Retina (tissue), 1 donor: ENCODE measurements at places on chromosomes 4 and X.

GRCh38 chrX:7269991-7270390 lies 122.0 kb upstream of the PUDP start:
- no peak for DNase-seq

- peak; percentile 11 for DNase-seq
Measured at GRCh38 chr4:63563288-63564014, 845.8 kb downstream of the TECRL start.

DNA sequence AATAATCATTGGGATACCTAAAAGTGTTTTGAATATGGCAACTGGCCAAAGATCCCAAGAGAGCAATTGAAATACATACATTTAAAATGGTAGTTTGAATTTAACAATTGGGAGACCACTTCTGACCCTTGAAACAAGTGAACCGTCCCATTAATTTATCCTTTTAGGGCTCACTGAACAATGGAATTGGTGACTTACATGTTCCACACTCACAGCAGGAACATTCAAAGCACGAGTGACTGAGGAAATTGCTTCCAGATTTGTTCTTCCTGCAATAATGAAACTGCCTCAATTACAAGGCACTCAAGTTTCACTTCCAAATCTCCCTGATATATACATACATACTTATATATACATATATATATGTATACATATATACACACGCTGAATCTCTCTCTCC lies 20.6 kb downstream of the SLC39A8 start:
- no peak for DNase-seq

- DNase-seq, result no peak
Measured at GRCh38 chr4:54482529-54483200, 175.1 kb upstream of the KIT start.

DNA sequence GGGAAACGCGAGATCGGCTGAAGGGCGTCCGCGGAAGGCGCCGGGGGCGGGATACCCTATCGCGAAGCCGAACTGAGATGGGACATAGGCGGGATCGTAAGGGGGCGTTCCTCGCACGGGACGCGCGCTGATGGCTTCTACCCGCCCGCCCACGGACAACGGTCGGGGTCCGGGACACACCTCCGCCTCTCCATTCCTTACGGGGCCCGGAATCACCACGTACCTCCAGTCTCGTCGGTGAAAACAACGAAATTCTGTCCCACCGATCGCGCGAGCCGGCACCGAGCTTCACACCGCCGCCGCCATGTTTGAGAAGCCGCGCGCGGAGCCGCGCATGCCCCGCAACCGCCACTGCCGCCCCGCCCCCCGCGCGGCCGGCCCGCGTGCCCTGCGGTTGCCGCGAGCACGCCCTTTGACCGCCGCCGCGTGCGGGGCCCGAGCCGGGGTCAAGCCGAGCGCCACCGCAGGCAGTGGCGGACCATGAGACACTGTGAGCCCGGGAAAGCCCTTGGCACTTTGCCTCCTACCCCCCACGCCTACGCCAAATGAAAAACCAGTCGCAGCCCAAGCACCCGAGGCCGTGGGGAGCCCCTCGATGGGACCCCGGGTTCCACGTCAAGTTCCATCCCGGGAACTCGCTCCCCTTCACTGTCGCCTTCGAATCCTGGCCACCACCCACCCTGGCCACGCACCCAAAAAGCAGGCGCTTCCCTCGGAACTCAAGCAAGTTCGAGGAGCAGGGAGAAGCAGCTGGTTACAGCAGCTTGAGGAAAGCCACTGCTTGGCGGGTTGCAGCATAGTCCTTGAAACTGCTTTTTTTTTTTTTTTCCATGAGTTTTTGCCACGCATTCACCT lies at the start of gene SCML2:
Gene SCML2 (minus strand): TSS at position 320 of the 855 bp plus-strand sequence. CDS start 20,617 bp downstream, outside the sequence.
- DNase-seq, result peak; percentile 78

- DNase-seq, result peak; percentile 90
Measured at GRCh38 chr4:141132072-141132708, 1.1 kb downstream of the RNF150 start.

DNA sequence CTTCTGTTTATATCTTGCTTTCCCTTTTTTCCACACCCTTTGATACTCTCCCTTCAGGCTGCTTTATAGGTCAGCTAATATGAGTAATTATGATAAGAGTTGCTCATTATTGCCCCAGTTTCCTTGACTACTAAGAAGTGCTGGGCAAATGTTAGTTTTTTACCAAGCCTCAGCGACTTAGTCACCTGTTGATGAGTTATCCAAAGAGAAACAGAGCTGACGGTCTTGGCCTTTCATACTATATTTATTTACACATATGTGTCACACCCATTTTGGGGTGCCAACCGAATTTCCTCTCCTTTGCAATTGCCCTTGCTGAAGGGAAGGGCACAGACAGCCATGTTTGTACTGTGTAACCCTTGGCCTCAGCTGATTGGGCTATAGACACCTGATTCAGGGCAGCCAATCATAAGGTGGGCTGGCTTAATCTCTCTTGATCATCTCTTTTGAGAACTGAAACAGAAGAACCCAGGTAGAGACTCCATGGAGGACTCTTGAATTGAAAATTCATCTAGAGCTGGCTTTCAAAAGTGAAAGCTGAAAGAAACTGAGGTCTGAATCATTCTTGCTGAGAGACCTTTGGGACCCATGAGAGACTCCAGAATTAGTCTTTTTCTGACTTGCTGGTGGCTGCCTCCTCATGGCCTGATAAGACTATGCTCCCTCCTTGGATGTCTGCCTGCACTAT lies 111.7 kb upstream of the RPS6KA3 start:
- DNase-seq, result no peak

DNA sequence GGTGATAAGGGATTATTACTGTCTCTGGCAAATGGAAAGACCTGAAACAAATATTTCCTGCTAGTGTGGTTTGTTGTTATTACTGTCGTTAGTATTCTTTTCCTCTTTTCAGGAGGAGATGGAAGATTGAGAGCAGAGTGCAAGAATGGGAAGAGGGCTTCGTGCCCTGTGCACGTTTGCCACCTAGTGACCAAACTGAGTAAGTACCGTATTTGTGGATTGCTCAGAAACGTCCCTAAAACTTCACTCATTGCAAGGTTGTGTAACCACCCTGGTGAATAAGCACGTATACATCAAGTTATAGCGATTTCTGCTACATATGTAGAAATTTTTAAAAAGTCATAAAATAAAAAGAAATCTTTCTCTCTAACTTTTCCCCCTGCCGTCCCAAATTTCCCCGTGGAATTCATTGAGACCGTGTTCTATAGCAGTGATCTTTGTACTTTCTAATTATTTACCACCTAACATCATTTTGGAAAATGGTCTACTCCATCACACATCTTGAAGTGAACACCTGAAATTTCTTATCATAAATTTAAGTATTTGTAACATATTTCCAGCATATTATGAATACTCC lies 24.3 kb downstream of the LINC00632 start:
- DNase-seq, result peak; percentile 42

- peak; percentile 23 for DNase-seq
Measured at GRCh38 chr4:87974856-87975462, 555 bp upstream of the SPP1 start.

- no peak for DNase-seq
Measured at GRCh38 chr4:102259702-102260101, 85.6 kb downstream of the SLC39A8 start.

- DNase-seq, result no peak
Measured at GRCh38 chrX:66015152-66015831, 24.6 kb downstream of the VSIG4 start.

GRCh38 chr4:105840426-105841174 lies 54.7 kb upstream of the NPNT start:
- DNase-seq, result no peak

DNA sequence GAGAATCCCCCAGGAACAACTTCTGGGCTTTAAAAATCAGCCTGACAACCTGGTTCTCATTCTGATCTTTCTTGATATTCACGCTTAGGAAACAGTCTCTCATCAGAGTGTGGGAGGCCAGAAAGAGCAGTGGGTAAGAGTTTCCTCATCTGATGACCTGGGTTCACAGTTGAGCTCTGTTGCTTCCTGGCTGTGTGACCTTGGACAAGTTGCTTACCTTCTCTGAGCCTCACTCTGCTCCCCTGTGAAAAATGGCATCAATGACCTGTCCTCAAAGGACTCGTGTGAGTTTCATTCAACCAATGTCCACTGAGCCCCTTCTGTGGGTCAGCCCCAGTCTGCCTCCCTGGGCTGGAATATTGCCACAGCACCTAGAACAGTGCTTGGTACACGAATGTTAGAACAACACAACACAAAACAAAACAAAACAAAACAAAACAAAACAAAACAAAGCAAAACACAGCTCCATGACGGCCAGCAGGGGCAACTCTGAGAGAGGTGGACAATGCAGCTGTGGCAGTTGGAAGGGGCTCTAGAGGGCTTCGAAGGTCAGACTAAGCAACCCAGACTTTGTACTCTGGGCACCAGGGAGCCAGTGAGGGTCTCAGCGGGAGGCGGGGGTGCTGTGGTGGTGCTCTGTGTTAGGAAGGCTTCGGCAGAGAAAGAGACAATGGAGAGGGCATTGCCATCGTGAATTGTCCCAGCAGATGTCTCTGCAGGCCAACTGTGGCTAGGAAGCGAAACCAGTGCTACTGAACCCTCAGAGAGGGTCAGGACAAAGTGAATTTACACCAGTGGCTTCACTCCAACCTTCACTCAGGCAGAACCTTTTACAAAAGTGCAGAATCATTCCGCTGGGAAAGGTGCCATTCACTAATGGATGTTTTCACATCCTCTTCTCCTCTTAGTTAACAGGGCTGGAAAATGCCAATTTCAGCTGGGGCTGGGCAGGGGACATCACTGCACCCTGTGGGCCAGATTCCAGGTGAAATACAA lies 14.3 kb upstream of the C4orf50 start:
- DNase-seq, result no peak

- DNase-seq, result no peak
Measured at GRCh38 chrX:2501559-2502102, 855 bp upstream of the DHRSX start.

GRCh38 chrX:15221321-15221720 lies 48.6 kb downstream of the ASB9 start:
- DNase-seq, result no peak

GRCh38 chr4:21656832-21657231 lies 291.7 kb downstream of the KCNIP4 start:
- no peak for DNase-seq

GRCh38 chr4:186940476-186940875 lies 216.8 kb upstream of the FAT1 start:
- DNase-seq, result no peak

GRCh38 chrX:149346306-149346705 lies 158.8 kb downstream of the IDS start:
- DNase-seq, result no peak

GRCh38 chr4:1226598-1226997 lies 22.3 kb downstream of the CTBP1 start:
- DNase-seq, result no peak

- no peak for DNase-seq
Measured at GRCh38 chr4:39614487-39615162, 24.0 kb downstream of the SMIM14 start.

GRCh38 chr4:15438939-15439524 lies 11.2 kb downstream of the C1QTNF7 start:
- DNase-seq, result no peak

DNA sequence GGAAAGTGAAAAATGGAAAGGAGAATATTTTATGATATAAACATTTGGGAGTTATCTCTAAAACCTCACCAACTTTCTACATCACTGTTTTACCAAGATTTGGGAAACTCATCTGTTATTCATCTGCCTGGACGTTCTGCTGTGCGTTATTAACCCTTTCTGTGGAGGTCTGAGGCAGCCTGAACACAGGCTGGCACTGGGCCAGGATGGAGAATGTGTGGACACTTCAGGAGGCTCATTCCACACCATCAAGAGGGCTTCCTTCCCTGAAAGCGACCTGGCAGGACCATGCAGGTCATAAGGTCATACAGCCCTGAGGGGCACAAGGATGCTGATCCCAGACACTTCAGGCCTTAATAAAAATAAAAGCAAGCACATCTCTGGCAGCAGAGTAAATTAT lies 31.2 kb upstream of the TMEM184C start:
- no peak for DNase-seq

GRCh38 chr4:139419388-139419914 lies 34.5 kb upstream of the RAB33B start:
- DNase-seq, result no peak

DNA sequence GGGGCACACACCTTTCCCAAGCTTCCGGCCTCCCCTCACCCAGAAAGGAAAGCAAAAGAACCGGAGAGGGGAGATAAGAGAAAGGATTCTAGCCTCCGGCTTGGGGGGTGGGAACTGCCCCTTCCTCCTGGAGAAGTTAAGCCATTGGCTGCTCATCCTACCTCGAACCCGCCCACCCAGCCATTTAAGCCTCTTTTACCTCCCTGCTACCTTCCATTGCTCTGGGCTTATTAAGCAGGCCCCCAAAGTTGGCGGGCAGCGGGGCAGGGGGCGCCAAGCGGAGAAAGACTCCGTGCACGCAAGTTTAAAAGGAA lies 2.3 kb downstream of the MAML3 start:
- DNase-seq, result peak; percentile 96

DNA sequence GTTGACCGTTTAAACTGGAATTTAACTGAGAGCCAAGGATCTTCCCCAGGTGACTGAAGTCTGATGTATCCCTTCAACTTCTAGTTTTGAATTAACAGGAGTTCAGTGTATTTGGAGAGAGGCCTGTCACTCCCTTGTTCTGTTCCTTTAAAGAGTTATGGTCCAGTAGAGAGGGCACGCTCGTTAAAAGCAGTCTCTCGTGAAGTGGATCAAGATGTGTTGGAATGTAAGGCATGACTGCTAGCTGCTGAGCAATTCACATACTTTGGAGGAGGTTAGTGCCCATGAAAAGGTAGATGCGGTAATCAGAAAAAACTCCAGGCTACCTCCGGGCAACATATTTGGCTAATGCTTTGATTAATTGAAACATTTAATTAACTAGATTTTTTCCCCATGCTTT lies 65.7 kb downstream of the SHROOM2 start:
- DNase-seq, result no peak

GRCh38 chrX:79556800-79557199 lies 189.7 kb upstream of the ITM2A start:
- no peak for DNase-seq

DNA sequence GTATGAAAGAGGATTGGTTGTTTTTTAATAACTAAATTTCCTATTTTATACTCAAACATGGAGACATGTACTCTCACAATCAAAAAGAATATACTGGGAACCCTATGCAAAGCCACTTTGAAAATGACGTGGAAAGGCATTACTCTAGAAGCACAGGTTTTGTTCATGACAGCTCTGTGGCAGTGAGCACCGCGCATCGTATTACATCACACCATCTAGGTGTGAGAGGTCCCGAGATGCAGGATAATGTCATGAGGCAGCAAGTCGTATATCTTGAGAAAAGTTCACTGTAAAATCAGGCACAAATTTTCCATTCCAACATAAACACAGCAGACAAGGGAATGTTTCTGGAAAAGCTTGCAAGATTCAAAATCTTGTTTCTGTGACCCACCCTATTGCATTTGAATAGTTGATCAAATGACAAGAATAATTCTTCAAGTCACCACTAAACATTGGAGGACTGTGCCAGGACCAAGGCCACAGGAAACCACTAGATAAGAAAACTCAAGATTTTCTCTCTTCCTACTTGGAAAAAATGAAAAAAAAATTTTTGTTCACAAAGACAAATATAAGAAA lies 127.6 kb downstream of the LDB2 start:
- DNase-seq, result no peak
